ENCODE measurements at places on chromosomes 1 and 21.

DNA sequence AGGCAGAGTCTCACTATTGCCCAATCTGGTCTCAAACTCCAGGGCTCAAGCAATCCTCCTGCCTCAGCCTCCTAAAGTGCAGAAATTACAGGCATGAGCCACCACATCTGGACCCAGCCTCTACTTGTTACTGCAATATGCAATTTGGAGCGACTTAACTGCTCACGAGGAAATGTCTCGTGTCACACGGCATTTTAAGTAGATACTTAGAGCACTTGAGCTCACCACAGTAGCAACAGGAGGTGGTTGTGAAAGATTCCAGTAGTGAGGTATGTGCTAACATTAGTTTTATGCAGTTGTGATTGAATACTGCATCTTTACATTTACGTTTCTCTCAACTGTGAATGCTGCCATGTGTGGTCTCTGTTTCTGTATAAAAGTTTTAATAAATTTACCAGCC, 5.8 kb upstream of the NDUFV3 start:
- no peak for DNase-seq

GRCh38 chr1:151108331-151108730, 37.8 kb downstream of the GABPB2 start:
- no peak for DNase-seq

- DNase-seq, result no peak
Measured at GRCh38 chr1:117235863-117236465, 25.2 kb upstream of the VTCN1 start.

GRCh38 chr1:234881893-234882771, 246.5 kb downstream of the TOMM20 start:
- no peak for DNase-seq

DNA sequence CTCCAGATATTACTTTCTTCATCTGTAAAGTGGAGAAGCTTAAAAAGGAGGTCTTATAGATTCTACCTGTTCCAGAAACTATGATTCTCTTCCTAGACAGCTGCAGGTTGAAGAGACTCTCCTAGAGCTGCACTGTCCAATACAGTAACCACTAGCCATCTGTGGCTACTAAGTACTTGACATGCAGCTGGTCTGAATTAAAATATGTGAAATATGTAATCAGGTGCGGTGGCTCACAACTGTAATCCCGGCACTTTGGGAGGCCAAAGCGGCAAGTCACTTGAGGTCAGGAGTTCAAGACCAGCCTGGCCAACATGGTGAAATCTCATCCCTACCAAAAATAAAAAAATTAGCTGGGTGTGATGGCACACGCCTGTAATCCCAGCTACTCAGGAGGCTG, 15.8 kb downstream of the APP start:
- no peak for DNase-seq

- no peak for DNase-seq
Measured at GRCh38 chr1:24341260-24341659, 22.1 kb downstream of the GRHL3 start.

DNA sequence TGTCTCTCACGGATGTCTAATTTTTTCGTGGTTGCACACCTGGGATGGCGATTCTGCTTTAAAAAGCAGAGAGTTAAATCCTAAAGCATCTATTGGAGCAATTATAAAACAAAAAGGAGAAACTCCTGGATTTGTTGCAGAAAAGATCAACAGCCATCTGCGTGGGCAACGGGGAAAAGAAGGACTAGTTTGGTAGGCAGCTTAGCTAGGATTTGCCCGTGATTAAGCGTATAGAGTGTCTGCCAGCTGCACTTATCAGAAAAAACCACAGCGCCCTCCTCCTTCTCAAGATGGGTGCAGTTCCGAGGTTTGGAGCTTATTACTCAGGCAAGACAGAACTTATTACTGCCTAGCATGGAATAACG, 526 bp upstream of the SLC25A24 start:
- DNase-seq, result peak; percentile 27

DNA sequence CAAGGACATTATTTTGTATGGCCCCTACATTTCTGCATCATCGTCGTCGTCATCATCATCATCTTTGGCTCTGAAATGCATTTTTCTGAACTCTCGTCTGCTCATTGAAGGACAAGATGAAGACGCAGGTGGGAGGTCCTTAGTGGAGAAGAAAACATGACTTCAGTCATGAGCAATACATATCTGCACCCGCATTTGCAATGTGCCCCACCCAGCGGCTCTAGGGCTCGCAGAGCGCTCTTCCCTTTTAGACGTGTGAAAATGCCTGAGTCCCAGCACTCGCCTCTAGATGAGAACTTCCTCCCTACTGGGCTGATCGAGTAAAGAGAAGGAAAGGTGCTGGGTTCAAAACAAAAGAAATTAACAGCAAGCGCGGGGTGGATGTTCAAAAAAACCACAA, 10.1 kb downstream of the C1orf174 start:
- DNase-seq, result no peak

- no peak for DNase-seq
Measured at GRCh38 chr1:177238967-177239366, 68.2 kb downstream of the BRINP2 start.

DNA sequence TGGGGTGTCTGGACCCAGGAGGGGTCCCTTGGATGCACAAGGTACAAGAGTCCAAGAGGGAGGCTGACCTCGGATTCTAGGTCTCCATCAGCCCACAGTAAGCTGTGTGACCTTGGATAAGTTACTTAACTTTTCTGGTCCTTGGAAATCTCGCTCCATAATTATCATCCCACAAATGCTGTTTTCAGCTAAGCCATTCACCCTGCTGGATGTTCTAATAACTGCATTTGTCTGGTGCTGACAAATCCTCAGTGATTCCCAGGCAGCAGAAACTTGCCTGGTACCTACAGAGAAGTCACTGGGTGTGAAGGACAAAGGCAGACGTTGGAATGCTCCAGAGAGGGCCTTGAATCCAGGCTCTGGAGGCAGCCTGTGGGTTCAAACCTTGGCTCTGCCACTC, 89.7 kb downstream of the IGSF21 start:
- no peak for DNase-seq

DNA sequence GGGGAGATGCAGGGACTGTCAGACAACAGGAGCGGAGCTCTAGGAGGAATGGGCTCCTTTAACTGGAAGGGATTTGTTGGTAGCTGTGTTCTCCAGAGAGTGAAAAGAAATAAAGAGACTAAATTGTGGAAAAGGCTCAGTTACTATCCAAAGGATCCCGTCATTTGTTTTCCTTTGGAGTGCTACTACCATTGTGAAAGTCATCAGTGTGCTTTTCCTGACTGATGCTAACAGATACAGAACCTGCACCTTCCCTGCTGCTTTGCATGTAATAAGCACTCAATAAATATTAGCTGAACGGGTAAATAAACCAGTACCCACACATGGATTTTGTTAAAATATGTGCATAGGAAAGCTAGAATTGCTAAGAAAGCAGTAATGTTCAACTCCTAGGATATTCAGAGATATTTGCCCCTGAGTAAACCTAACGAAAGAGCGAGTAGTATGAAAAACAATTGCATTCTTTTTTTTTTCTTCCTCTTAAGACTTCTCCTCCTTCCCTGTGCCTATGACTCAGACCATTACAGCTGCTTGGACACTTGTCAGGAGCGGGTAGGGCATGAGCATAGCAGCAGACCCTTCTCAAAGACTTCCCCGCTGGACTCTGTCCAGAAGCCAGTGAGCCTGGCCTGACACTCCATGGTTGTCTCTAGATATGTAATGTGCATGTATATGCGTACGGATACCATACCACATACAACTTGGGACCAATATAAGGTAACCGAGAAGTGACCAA, 41.7 kb downstream of the PTGFRN start:
- no peak for DNase-seq

DNA sequence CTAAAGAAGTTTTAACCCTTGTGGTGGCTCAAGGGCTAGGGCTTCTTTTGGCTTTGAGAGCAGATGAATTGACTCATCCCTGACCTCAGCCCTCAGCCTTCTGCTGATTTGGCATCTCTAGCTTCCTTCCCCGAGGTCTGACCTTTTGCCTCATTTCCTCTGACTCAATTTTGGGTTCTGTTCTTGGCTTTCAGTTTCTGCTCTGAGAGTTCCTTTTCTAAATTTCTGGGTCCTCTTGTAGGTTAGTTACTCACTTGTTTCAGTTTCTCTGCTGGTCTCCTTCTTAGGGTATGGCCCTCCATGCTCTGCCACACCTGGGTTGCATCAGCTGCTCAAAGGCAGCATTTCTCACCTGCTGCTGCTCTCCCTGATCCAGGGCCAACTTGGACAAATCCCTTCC, 19.4 kb downstream of the PDE4B start:
- no peak for DNase-seq

- no peak for DNase-seq
Measured at GRCh38 chr1:241611063-241611462, 29.1 kb downstream of the CHML start.
